ENCODE measurements at places on chromosomes 4 and X.
A peak's percentile ranks its signal among the peaks of the same experiment; 100 is the strongest.

DNA sequence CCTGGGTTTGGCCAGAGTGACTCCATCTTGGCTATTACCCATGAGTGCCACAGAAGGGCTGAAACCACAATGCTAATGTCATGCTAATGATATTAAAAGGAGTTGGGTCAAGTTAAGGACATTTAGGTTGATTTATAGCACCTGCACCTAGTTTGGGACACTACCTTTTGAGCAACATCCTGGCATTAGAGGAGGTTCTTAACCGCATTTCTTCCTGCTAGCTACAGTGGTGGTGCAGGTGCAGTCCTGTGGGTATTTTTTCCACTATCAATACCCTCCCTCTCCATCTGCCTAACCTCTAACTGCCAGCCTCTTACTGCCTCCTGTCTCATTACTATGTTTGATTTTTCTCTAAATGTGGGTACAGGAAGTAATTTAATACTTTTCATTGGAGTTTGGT, 1276.1 kb downstream of the FSTL5 start:
- no peak for DNase-seq

DNA sequence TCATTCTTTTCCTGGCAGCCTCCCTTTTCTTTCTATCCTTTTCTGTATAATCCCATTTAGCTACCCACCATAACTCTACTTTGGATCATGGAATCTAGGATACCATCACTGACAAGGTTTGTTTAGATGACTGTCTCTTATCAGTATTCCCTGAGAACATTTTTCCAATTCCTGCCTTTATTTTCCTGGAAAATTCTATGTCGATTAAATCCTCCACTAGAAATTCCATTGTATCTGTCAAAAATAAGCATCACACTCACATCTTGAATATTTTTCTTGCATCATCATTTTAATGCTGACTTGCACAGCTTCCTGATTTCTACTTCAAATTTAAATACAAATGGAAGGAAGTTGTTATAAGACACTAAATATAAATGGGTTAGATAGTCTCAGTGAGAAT, 20.2 kb downstream of the TRIM2 start:
- no peak for DNase-seq

GRCh38 chr4:10753336-10753735, 68.8 kb upstream of the CLNK start:
- no peak for DNase-seq

DNA sequence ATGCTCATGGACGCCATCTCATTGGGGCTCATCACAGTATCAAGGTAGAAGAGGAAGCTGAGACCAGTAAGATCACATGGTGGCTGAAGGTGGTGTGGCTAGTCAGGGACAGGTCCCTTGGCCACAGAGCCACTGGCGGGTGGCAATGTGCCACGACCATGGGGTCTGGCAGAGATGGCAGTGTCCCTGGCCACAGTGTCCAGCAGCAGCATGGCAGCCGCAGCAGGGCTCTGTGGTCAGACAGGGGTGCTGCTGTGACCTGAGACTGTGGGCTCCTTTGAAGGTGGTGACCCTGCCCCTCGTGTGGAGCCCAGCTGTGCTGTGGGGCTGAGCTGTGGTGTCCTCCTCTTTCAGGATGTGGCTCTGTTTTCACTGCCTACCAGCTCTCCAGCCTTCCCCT, 2.2 kb upstream of the DOK7 start:
- DNase-seq = no peak

GRCh38 chr4:96342790-96343455, 503.0 kb downstream of the PDHA2 start:
- DNase-seq = no peak

DNA sequence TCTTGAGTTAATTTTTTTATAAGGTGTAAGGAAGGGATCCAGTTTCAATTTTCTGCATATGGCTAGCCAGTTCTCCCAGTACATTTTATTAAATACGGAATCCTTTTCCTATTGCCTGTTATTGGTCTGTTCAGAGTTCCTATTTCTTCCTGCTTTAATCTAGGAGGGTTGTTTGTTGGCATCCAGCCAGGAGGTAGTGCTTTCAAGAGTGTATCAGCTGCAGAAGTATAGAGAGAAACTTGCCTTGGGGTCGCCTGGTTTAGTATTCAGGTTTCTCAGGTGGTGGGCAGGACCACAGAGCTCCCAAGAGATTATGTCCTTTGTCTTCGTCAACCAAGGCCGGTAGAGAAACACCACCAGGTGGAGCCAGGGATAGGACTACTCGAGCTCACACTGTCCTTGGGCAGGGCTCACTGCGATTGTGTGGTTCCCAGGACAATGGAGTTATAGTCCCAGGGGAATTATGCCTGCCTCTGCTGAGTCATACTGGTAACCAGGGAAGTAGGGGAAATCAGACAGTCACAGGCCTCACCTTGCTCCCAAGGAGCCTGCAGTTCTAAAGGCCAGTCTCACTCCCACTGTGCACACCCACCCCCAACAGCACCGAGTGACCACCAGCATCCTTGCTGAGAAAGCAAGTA, 168.1 kb downstream of the VSIG4 start:
- no peak for DNase-seq

DNA sequence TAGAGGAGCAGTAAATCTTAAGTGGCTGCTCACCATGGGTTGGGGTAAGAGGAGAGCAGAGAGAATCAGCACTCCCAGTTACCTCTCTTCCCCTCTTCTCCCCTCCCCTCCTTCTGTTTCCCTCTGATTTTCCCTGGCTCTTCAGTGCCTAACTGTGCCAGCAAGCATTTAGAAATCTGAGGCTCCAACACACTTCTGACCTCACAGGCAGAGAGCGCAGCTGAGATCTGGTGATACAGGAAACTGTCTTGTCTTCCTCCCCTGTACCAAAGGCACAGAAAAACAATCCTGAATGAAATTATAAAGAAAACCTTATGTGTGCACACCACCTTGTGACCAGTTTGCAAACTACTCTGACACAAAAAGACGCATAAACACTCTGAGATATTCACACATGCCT, 82.4 kb upstream of the SMIM10 start:
- no peak for DNase-seq

- peak; percentile 82 for DNase-seq
Observed at GRCh38 chr4:146520896-146521540, 722 bp downstream of the SLC10A7 start.

GRCh38 chr4:48296365-48296764, 26.7 kb upstream of the TEC start:
- DNase-seq = peak; percentile 27

DNA sequence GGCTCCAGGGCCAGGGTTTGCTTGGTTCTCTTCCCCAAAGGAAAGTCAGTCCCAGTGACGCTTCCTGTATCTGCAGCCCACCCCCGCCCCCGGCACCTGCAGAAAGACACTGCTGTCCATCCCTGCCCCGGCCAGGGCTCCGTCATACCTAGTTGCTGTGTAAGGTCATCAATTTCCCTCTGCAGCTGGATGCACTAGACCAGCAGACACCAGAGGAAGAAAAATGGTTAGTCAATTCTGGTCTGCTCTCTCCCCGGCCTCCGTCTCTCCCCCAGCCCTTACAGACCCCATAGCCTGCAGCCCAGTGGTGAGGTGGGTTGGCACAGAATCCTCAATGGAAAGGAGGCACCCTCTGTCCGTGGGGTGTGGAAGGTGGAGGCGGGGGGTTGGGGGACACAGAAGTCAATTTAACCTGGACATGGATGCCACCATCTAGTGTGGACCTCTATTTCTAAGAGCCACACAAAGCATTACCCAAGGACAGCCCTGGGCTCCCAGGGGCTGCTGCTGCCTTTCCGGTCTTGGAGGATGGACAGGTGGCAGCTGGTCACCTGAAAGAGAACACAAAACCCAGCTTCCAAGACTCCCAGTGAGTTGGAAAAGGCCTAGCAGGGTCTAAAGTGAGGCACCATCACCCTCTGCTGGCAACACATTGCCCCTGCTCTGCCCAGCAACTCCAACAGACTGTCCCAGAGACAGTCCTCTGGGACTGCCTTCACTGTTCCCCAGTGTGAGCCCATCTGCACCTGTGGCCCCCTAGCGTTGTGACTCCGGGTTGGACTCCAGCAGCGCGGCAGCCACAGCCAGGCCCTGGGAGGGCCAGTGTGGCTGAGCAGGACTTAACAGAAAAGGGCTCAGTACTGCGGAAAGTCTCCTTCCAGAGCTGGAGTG, 40.2 kb upstream of the NHSL2 start:
- no peak for DNase-seq

DNA sequence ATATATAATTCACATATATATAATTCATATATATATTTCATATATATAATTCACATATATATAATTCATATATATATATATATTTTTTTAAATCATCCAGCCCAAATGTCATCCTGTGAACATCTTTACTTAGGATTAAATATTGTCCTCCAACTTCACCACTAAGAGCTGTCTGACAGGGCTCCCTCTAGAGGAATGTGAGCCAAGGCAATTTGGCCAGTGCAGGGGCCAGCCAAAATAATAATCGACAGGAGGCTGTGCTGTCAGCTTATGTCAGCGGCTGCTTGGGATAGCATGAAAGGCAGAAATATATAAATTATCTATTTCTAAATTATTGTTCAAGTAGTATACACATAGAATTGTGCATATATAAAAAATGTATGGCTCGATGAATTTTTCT, 29.5 kb downstream of the EGFL6 start:
- no peak for DNase-seq

GRCh38 chr4:32574803-32575202, 1854.6 kb downstream of the PCDH7 start:
- no peak for DNase-seq

GRCh38 chr4:475962-476361, 23.0 kb downstream of the ZNF721 start:
- no peak for DNase-seq

DNA sequence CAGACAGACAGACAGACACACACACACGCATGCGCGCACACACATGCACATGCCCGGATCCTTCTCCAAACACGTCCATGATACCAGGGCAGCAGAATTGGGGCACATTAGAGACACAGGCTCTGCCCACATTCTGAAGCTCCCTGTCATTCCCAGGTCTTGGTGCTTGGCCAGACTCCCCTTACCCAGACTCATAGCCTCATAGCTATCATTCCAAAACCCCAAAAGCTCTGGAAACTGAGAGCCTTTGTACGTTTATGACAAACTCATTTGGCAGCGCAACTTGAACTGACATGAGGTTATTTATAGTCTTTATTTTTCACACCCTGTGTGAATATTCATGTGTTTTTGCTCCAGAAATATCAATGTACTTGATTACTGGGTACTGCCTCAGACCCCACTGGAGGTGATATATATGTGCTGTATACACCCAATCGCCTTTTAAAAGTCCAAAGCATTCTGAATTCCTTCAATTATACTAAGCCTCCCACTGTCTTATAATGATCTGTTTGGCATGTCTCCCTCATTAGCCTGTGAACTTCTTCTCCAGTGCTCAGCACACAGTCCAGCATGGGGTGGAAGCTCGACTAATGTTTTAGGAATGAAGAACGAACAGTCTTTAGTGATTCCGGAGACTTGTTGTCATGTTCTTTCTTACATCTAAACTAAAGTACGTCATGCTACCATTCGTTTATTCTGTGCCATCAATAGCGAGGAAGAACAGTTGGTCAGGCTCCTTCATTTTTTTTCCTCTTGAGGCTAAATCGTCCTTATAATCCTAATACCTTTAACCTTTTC, 45.0 kb downstream of the RTL9 start:
- no peak for DNase-seq

DNA sequence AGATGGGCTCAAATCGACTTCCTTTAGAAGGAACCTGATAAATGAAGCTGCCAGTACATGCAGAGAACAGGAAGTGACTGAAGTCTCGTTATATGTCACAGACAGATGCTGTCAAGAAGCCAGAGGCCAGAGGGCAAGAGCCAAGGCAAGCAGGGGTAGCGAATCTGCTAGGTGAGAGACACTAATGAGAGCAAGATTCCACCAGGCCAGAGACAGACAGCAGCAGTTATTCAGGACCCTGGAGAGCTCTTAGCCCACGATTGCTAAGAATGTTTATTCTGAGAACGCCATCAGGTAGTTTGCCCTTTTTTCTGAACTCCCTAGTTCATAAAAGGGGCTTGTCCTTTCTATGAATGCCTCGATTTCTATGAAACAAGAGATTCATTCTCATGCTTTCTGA, 73.7 kb downstream of the BEND2 start:
- no peak for DNase-seq

- no peak for DNase-seq
Observed at GRCh38 chrX:75327607-75328006, 53.7 kb downstream of the UPRT start.

GRCh38 chrX:106378616-106379015, 210.5 kb downstream of the PWWP3B start:
- no peak for DNase-seq

GRCh38 chr4:123624959-123625358, 228.4 kb downstream of the SPRY1 start:
- DNase-seq = peak; percentile 22

DNA sequence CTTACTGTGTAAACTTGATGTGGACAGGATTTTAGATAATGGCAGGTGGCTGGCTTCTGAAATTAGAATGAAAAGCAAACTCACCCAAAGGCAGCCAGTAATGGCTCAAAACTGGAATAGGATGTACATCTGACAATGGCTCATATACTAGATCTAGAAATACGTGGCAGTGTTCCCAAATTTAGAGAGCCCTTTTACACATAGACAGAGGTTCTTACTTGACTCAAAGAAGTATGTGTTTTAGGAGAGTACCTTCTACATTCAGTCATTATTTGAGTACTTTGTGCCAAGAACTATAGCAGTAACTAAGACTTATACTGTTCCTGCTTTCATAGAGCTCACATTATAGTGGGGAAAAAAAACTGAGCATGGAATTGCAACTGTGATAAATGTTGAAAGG, 48.0 kb downstream of the UBE2K start:
- no peak for DNase-seq

GRCh38 chr4:11214281-11214680, 214.4 kb downstream of the HS3ST1 start:
- DNase-seq = no peak

DNA sequence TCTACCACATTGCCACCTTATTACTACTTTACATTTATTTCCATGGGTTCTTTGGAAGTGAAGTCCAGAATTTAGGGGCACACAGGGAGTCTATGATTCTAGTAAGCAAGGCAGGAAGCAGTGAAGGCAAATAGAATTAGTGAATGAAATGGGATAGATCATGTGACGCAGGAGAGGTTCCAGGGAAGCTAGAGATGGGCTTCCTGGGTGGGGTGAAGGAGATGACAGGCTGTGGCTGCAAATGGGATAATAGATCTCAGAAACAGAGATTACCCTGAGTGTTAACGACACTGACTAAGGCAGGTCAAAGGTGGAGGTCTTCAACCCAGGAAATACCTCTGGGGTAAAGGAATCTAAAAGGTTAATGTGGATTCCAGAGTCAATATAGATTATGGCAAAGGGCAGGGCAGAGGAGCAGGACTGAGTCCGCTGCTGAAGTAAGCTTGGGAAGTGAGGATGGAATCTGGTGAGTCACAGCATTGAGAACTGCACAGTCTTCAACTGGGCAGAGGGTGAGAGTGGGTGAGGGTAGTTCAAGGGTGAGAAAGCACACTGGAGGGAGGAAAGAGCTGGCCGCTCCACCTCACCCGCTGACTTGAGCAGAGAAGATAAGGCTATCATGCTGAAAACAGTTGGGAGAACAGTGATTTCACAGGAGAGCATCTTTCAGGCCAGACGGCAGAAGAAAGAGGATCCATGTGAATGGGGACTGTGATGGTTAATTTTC, 70.8 kb downstream of the ANXA3 start:
- DNase-seq = no peak

GRCh38 chrX:150282953-150283352, 80.2 kb upstream of the MAMLD1 start:
- DNase-seq = no peak

- DNase-seq = peak; percentile 38
Observed at GRCh38 chrX:134764202-134764785, 106.0 kb upstream of the PLAC1 start.

GRCh38 chrX:44873415-44874276, 658 bp downstream of the KDM6A start:
- peak; percentile 63 for DNase-seq

Data from T-helper 2 cell (primary cell).